ENCODE measurements at places on chromosomes 2 and 18. TPM values are rescaled to one million over a fixed set of nuclear protein-coding genes. Genes with fewer than 3 reads are reported as not detected.

Gene UPP2
- total RNA-seq = not detected

Gene HJURP
- total RNA-seq = 111 TPM

Gene CIB4
- total RNA-seq = not detected

Gene ZSCAN30
- total RNA-seq = 18.1 TPM

Gene CFAP65
- total RNA-seq = not detected

Gene MARCHF4
- not detected for total RNA-seq

Gene CGREF1
- 1.1 TPM for total RNA-seq

Gene PKP4
- 32.0 TPM for total RNA-seq

Gene CCDC102B
- 2.1 TPM for total RNA-seq

Gene ALKAL2
- not detected for total RNA-seq

Gene NT5C1B
- total RNA-seq = not detected

Gene SERPINB12
- not detected for total RNA-seq

Gene ATP6V1B1
- total RNA-seq = not detected

Gene ASB18
- not detected for total RNA-seq

Gene TUBB8B
- not detected for total RNA-seq

Gene CPSF3
- 64.6 TPM for total RNA-seq

Measured in activated CD8-positive, alpha-beta memory T cell treated with anti-CD3 and anti-CD28 coated beads, Interleukin-2, amount 10 ng/mL, durations not matched to agents 7 days and 5 days (primary cell).